Stimulated activated CD4-positive, alpha-beta T cell treated with anti-CD3 and anti-CD28 coated beads, Interleukin-1b, Interleukin-23, amount 100 ng/mL, for 24 hours (primary cell): ENCODE measurements at places on chromosomes 3 and 15.

DNA sequence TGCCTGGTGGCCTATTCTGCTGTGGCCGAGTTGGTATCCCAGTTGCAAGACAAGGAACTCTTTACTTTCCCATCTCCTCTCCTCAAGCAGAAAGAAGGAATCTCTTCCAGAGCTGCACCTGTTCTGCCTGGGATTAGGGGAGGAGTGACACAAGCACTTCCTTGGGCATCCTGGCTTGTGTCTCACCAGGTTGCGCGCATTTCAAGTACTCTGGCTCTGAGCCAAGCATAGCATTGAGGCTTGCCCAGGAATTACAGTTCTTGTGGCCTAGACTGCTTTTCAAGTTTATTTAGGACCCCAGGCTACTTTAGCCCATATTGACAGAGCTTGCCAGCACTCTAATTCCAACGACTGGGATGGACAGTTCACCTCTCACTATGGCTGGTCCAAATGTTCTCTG is 150.5 kb downstream of the RSRC1 start:
- no peak for DNase-seq

DNA sequence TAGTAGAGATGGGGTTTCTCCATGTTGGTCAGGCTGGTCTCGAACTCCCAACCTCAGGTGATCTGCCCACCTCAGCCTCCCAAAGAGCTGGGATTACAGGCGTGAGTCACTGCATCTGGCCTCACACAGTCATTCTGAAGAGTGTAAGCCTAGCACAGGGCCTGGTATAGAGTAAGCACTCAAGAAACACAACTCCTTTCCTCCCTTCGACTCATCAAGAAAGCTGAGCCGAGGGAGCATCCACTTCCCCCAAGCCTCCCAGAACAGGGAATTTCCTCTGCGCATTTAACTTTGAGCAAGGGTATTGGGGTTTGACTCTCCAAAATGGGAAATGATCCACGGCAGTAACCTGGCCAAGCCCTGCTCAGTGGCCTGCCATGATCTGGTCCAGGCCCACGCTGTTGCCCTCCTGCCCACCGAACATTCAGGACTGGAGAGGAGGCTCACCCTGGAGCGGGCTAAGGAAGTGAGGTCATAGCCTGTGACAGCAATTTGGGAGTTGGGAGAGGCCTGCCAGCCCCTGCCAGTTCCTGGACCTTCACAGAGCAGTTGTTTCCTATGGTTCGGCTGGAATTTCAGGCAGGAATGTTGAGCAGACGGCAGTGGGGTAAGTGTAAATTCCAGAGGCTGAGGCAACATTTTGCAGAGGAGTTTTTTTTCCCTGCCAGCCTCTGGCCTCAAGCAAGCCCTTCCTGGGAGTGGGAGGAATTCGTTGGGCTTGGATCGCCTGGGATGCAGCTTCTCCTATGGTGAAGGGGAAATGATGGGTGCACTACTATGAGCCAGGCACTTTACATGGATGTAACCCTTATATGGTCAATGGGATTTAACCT is 21.2 kb upstream of the SMAD3 start:
- no peak for DNase-seq

- DNase-seq, result no peak
Measured at GRCh38 chr3:120678331-120678947, 3.6 kb downstream of the HGD start.

GRCh38 chr15:74790080-74790916 is 8.4 kb downstream of the CSK start:
- no peak for DNase-seq

DNA sequence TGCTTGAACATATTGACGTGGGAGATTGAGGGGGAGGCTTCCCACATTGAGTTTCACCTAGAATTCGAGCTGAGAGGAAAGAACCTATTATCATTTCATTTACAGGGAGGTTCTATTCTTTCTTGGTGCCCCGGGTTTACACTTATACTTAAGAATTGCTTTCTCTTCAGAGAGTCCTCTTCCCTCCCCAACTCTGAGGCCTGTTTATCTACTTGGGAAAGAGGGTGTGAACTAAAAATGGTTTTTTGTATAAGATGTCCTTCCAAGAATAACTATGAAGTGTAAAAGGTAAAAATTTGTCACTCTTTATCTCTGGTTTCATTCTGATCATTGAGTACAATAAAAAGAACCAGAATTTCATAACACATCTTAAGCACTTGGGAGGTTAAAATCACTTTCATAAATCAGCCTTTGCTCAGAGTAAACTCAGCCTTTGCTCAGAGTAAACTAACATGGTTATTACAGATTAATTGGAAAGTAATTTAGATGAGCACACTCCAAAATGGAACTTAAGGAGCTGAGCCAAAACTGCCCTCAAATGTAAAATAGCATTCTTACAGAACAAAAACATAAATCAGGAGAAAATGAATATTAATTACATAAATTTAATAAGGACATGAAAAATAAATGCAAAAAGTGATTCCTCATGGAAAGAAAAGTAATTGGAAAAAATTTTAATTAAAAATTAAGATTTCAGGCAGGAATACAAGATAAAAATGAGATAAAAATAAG is 75.2 kb downstream of the GADL1 start:
- no peak for DNase-seq

DNA sequence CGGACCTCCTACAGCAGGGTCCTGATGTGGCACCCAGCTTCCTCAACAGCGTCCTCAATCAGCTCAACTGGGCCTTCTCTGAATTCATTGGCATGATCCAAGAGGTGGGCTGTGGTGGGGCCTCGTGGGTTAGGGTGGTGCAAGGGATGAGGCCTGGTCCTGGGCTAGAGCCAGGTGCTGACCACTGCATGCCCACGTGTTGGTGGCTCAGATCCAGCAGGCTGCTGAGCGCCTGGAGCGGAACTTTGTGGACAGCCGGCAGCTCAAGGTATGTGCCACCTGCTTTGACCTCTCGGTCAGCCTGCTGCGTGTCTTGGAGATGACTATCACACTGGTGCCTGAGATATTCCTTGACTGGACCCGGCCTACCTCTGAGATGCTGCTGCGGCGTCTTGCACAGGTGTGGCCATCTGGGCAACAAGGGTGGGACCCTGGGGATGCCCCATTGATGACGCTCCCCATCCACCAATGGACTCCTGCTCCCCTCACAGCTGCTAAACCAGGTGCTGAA is 3.8 kb downstream of the AMIGO3 start:
- no peak for DNase-seq

DNA sequence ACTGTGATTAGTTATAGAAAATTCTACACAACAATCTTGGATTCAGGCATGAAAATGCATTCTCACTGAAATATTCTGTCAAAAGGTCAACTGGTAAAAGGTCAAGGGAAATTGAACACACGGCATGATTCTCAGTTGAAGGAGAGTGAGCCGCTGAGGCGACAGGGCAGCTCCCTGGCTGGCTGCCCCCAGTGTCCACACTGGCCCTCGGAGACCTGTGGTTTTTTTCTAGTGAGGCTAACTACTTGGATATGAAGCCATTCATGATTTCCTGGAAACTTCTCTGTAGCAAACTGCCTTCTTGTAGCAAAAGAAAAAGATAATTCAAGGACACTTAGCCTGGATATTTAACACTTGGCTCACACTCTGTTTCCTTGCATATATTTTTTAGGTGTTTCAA is 37.2 kb downstream of the AADACL2 start:
- no peak for DNase-seq

GRCh38 chr15:40684381-40684780 is 10.6 kb upstream of the RAD51 start:
- DNase-seq, result no peak

DNA sequence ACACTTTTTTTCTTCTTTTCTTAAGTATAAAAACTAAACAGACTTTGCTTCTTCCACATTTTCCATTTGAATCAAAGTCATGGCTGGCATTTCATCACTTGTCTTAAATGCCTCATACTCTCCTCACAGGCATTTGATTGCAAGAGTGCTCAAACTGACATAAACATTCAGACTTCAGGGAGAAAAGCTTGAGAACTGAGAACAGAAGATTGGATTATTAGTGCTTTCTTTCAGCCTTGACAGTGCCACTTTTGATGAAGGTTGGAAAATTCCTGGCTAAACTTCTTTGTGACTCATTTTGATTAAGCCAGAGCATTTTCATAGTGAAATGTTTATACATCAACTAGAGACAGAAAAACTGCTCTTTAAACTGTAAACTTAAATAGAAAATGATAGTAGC is 544.4 kb downstream of the DIPK2A start:
- no peak for DNase-seq

- no peak for DNase-seq
Measured at GRCh38 chr15:70463453-70463834, 299.9 kb downstream of the UACA start.

DNA sequence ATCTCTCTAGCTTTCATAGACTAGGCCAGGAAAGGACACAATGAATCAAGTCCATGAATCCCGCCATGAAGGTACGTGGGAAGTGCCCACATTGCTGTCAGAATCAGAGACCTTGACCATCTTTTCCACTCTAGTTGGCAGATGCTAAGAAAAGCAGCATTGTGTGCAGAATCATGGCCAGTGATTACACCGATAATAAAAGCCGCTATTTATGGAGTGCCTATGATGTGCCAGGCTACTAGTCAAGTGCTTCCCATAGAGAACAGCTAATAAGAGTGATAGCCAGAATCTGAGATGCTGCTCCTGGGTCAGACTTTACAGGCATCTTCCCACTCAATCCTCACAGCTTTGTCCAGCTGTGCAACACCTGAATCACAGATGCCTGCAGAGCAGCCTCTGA is 13.2 kb upstream of the RPL32 start:
- DNase-seq, result no peak

- DNase-seq, result no peak
Measured at GRCh38 chr3:153829606-153830170, 291.5 kb upstream of the ARHGEF26 start.

- DNase-seq, result no peak
Measured at GRCh38 chr3:181704421-181705085, 7.2 kb upstream of the SOX2 start.

DNA sequence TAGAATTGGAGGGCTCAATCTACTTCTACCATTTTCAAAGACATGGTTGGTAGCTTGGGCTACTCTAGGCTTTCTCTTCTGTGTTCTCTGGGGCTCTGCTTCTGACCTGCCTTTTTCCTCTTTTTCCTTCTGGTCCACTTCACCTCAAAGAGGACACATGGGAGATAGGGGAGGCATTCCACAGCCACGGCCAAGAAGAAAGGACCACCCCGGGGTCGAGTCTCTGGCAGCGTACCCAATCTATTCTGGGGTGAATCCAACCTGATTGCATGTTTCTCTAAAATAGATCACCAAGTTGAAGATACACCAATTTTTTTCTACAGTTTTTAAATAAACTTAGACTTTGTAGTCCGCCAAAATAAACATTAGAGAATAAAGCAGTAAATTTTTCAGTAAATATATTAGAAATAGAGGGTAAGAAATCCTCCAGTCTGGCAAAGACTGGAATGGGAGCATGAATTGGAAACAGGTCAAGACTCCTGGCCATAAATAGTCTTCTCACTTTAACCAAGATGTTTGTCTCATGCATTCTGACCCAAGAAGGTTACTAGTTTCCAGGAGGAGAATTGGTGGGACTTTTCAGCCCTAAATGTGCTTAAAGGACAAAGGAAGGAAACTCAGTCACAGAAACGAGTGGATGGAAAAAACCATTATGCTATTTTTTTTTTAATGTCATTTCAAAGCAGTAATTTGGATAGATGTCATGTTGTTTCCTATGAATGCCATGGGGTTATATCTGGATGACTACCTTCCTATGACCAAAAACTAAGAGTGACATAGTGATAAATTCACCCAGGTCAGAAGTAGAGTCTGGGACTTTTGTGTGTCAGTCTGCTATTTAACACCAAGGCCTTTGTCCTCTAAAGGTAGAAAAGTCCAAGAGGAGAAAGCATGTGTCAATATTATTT is 71.3 kb upstream of the PHLDB2 start:
- no peak for DNase-seq

GRCh38 chr3:113249601-113250000 is 38.2 kb downstream of the BOC start:
- no peak for DNase-seq

DNA sequence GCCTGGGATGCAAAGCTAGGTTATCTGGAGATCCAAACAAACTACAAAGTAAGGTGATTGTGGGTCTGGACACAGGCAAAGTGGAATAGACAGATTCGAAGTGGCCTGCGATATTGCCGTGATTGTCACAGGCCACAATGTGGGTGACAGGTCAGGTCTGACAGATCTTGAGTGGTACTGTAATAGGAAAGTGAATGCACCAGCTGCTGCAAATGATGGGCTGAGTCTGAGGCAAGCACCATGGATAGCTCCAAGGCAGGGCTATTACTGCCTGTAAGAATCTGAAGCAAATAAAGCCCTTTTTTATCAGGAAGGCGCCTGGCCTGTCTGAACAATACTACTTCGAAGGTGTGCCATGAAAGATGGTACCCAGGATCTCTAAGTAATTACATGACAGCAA is 10.0 kb downstream of the ARMC8 start:
- DNase-seq, result no peak

DNA sequence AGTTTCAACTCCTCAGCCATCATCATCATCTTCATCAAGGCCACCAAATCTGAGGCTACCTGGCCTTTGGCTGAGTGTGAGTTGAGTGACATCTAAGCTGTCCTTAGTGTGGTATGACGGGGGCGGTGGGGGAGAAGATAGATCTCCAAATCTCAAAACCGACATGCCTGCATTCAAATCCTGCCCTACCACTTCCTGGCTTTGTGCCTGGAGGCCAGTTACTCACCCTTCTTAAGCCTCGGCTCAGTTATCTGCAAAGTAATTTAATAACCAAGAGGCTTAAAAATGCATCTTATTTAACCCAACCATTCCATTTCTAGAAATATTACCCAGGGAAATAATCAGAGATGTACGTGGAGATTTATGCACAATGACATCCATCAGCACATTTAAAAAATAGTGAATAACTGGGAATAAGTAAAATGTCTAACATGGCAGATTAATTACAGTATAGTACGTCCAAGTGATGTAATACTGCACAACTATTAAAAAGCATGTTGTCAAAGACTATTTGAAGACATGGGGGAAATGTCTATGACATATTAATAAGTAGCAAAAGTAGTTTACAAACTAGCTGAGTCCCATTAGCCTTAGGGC is 167.4 kb downstream of the NTRK3 start:
- DNase-seq, result no peak

DNA sequence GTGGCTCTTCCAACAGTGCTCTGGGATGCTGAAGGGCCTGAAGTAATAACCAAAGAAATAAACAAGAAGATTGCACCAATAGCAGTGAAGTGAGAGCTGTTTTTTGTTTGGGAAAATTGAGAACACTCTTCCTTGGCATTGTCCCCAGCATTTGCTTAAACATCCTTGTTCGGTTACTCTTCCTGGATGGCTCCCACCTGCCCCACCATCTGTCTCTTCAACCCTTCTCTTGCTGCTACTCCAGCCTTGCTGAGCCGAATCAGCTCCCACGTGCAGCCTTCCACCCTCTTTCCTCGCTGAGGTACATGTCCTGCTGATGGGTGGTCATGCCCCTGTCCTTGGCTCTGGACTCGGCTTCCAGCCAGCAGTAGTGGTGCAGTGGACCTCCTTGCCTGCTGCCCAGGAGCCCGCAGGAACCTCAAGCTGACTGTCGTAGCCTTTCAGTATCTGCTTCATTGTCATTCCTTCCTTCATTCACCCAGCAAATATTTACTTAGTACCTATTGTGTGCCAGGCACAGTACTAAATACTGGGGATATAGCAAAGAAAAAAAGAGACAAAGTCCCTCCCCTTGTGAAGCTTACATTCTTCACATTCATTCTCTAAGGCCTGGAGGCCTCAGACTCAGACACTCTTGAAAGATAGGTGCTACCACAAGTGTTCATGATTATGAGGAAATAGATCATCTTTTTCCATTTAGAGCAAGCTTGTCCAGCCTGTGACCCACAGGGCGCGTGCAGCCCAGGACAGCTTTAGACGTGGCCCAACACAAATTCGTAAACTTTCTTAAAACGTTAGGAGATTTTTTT is 17.1 kb upstream of the VILL start:
- DNase-seq, result no peak
